ENCODE measurements at places on chromosomes 7 and 10. TPM values are rescaled to one million over a fixed set of nuclear protein-coding genes. Genes with fewer than 3 reads are reported as not detected.

GRCh38 chr10:44979281-44980191 lies 927 bp upstream of the DEPP1 start:
- H3K36me3 ChIP-seq = no peaks in the 10 kb centered on the region
- H3K27ac ChIP-seq = no peak overlapping the region
- H3K4me3 ChIP-seq = no peak overlapping the region
- peaks cover 8% of the 10 kb centered on the region for H3K4me1 ChIP-seq

- no peak for DNase-seq
- peaks cover 13% of the 10 kb centered on the region for H3K36me3 ChIP-seq
- no peak overlapping the region for H3K27ac ChIP-seq
- H3K4me1 ChIP-seq = no peaks in the 10 kb centered on the region
- no peak overlapping the region for H3K4me3 ChIP-seq
Measured at GRCh38 chr7:68442931-68443631, 1155.2 kb upstream of the AUTS2 start.

GRCh38 chr10:97685395-97685958 lies 1.6 kb downstream of the AVPI1 start:
- H3K27me3 ChIP-seq = no peaks in the 10 kb centered on the region
- peaks cover 9% of the 10 kb centered on the region for H3K4me1 ChIP-seq
- no peak overlapping the region for H3K27ac ChIP-seq
- H3K4me3 ChIP-seq = no peak overlapping the region
- DNase-seq = no peak
- H3K36me3 ChIP-seq = no peaks in the 10 kb centered on the region

DNA sequence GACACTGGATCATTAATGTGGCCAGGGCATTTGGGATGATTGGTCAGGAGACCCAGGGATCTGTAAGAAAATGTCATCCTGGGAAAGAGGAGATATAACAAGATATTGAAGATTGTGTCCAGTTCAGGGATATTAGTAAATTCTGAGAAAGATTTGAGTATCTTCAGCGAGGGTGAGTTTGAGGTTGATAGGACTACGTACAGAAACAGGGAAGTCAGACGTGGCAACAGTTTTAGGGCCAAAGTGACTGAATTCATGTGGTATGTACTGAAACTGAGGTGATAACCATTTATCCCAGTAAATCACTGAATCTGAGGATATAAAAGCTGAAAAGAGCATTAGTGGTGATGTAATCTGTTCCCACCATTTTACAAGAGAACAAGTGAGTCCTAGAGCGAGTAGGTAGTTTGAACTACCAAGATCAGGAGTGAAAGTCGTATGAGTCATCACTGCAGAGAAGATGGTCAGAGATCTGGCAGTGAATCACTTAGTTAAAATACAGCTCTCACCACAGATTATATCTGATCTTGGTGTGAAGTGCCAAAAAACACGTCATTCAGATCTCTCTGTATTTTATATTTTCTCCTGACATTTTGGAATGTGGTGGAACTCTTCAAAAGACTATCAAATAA lies 220.5 kb downstream of the CDK14 start:
- no peaks in the 10 kb centered on the region for H3K27me3 ChIP-seq
- no peak overlapping the region for H3K4me3 ChIP-seq
- no peak for DNase-seq
- peak overlapping the region; percentile 69 for H3K27ac ChIP-seq

DNA sequence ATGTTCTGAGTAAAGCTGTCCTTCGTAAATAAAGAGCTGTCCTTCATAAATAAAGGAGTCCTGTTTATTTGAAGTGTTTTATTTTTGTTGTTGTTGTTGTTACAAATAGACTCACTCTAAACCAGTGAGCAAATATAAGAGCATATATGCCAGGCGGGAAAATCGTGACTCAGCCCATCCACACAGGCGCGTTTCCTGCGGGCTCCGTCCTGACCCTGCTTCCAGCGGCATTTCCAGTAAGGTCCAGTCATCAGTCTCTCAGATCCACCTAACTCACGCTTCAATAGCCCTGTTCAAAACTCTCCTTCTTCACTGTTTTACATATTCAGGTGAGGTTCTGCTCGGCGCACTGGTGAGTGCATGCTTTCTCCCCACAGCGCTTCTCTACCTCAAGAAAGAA lies 277.2 kb upstream of the ADARB2 start:
- H3K4me1 ChIP-seq = no peaks in the 10 kb centered on the region
- no peak overlapping the region for H3K4me3 ChIP-seq
- H3K36me3 ChIP-seq = no peaks in the 10 kb centered on the region
- H3K27ac ChIP-seq = no peak overlapping the region
- no peak for DNase-seq
- no peaks in the 10 kb centered on the region for H3K27me3 ChIP-seq

- peak overlapping the region; percentile 94 for H3K4me3 ChIP-seq
- no peak for DNase-seq
- H3K27ac ChIP-seq = peak overlapping the region; percentile 98
- H3K27me3 ChIP-seq = peaks cover 5% of the 10 kb centered on the region
- peaks cover 28% of the 10 kb centered on the region for H3K36me3 ChIP-seq
Measured at GRCh38 chr7:128863433-128863989, 855 bp downstream of the ATP6V1F start.

GRCh38 chr10:91536733-91537132 lies 96.1 kb downstream of the PPP1R3C start:
- H3K27me3 ChIP-seq = peaks cover 21% of the 10 kb centered on the region
- DNase-seq = no peak
- H3K4me1 ChIP-seq = no peaks in the 10 kb centered on the region

DNA sequence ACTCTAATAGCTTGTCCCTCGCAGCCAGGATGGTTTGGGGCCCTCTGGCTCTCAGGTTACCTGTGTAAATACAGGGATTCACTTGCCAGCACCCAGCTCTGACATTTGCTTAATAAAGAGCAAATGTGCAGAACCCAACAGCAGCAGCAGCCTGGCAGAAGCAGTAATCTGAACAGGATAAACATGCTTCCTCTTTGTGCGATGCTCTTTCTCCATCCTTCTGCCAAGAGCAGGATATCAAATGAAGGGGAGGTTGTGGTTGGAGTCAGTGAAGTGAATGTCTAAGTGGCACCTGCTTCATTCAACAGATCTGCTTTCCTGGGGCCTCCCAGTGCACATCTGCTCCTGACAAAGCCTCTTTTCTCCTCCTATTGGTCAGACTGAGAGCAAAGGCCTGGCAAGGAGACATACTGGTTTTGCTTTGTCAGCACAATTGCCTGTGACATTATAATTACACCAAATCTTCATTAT lies 130.3 kb downstream of the NRF1 start:
- no peak overlapping the region for H3K4me3 ChIP-seq
- H3K36me3 ChIP-seq = peaks cover 23% of the 10 kb centered on the region
- H3K27ac ChIP-seq = no peak overlapping the region
- H3K27me3 ChIP-seq = no peaks in the 10 kb centered on the region
- no peak for DNase-seq

DNA sequence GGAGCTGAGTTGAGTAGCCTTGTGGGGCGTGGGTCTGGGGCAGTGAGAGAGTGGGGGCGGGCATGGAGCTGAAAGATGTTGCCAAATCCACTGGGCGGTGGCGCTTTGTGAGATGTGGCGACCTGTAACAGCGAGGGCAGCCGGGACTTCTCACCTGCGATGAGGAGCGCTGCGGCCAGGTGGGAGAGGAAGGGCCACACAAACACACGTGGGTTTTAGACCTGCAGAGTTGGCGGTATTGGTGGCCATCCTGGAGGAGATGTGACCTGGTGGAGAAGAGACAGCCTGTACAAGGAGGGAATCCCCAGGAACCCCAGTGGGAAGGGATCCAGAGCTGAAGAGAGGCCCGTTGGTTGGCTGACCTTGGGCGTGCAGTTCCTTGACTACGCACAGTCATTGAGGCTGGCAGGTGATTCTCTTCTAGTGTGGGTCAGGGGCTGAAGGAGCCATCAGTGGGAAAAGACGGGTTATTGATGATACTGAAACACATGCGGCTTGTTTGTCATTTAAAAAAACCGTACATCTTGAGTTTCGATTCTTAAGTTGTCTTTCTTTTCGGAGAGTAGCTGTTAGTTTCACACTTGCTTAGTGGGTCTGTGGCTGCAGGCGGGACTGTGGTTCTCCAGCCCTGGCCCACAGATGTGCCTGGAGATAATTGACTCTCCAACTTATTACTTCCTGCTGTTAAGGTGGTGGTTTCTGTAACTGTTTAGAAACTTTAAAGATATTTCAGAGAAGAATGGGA lies 2.4 kb downstream of the CHST12 start:
- DNase-seq = peak; percentile 59
- peaks cover 76% of the 10 kb centered on the region for H3K4me1 ChIP-seq
- no peaks in the 10 kb centered on the region for H3K27me3 ChIP-seq
- no peaks in the 10 kb centered on the region for H3K36me3 ChIP-seq
- H3K27ac ChIP-seq = peak overlapping the region; percentile 97
- H3K4me3 ChIP-seq = peak overlapping the region; percentile 85

DNA sequence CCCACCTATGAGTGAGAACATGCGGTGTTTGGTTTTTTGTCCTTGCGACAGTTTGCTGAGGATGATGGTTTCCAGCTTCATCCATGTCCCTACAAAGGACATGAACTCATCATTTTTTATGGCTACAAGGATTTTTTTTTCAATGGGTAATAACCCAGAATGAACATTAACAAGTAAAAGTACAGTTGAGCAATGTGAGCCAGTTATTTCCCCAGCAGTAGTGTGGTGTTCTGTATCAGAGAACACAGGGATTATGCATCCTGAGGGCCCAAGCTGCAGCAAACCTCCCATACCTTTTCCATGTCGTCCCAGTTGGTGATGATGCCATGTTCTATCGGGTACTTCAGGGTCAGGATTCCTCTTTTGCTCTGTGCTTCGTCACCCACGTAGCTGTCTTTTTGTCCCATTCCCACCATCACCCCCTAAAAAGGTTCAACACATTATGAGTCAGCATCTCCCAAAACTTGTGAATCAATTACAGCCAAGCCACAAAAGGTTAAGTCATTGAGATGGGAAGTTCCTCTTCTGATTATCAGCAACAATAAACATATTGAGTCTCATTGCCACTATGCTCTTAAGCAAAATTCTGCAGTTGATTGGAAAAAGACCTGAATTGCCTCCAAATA lies 5.5 kb downstream of the ACTA2 start:
- peaks cover 9% of the 10 kb centered on the region for H3K4me1 ChIP-seq
- no peak overlapping the region for H3K27ac ChIP-seq
- no peaks in the 10 kb centered on the region for H3K27me3 ChIP-seq

- no peak overlapping the region for H3K4me3 ChIP-seq
- no peaks in the 10 kb centered on the region for H3K36me3 ChIP-seq
- no peaks in the 10 kb centered on the region for H3K27me3 ChIP-seq
- no peak overlapping the region for H3K27ac ChIP-seq
- no peak for DNase-seq
Measured at GRCh38 chr7:19916046-19916445, 142.6 kb upstream of the TMEM196 start.

DNA sequence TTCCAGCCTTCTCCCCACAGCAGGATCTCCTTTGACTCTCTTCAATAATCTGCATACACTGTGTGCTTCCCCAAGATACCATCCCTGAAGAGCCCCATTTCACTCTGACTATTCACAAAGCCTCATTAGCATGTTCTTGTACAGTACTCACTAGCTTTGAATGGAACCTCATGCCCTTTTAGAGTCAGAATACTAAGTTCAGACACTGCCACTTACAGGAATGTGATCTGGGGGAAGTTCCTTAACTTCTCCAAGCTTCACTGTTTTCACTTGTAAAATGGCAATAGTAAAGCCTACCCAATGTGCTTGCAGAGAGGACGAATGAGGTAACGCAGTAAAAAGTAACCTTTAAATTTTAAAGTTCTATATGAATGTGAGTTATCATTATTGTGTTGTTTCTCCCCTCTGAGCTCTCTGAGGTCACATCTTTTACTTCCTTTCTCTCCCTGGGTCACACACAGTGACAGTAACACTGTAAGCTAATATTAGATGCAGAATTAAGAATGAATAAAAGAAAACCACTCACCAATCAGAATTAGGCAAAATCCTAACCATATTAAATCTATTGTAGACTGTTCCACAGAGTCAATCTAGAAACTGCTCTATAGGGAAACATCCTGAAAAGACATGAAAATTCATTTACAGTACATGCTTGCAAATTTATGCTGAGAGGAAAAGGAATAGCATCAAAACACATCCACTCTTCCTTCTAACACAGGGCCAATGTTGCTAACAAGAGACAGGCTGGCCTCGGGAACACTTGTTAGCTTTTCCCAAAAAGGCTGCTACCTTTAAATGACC lies 64.2 kb upstream of the IL6 start:
- peak overlapping the region; percentile 79 for H3K4me3 ChIP-seq
- H3K27me3 ChIP-seq = no peaks in the 10 kb centered on the region
- peak overlapping the region; percentile 97 for H3K27ac ChIP-seq
- peaks cover 88% of the 10 kb centered on the region for H3K4me1 ChIP-seq
- DNase-seq = no peak

The MYH16 gene
- polyA plus RNA-seq = not detected

The FFAR4 gene
- not detected for polyA plus RNA-seq

The IQCE gene
- polyA plus RNA-seq = 0.36 TPM
